Activated T-cell treated with anti-CD3 and anti-CD28 coated beads for 24 hours (primary cell): ENCODE measurements at places on chromosomes 6 and 20.

DNA sequence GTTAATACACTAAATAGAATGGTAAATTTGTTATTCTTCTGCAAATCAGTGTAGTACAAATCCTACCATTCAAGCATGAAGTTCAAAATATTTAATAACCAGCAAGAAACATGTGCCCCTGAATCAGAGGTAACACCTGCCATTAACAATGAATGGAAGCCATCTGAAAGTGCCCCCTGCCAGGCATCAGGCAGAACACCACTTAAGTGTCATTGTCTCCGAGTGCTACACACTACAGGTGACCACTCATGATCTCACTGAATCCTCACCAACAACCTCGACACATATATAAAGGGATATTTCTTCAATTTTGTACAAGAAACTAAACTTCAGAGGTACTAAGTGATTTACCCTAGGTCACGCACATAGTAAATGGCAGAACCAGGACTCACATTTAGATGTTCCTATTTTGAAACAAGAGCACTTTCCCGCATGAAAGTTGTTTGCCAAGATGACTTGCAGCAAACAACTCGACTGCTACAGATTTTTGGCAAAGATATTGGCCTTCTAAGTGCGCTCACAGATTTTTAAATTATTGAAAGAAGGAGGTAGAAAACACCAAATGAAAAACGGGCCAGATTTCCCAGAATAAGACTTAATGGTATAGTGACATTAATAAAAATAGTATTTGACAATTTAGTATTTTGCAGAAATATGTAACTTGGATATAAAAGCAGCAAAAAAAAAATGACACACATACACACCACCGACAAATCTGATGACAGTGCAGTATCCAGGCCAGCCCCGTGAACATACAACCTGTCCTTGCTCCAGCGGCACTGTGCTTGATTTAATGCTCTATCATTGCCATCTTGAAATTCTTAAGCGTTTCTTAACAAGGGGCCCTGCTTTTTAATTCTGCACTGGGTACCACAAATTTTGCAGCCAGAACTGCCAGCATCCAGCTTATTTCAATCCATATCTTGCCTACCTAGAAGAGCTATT is 274.5 kb downstream of the ALDH8A1 start:
- no peak for DNase-seq

- DNase-seq, result no peak
These were observed 157.7 kb downstream of the ZDHHC14 start for GRCh38 chr6:157538698-157539097.

- DNase-seq, result no peak
These were observed 213.7 kb downstream of the ANKRD60 start for GRCh38 chr20:58014628-58015315.

- peak; percentile 4 for DNase-seq
These were observed 80.3 kb upstream of the HTR1E start for GRCh38 chr6:86856937-86857563.

DNA sequence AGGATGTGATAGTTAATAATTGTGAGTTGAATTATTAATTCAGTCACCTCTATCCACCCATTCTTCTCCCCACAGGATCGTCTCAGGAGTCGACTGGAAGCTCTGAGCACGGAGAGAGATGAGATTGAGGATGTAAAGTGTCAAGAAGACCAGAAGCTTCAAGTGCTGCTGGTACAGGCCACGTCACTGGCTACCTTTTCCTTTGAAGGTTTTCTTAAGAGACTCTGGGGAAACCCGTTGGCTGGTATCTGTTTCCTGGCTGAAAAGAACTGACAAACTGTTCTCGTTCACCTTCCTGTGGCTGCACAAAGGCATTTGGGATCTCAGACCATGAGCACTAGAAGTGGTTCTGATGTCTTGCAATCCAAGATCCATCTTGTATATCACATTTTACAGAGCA is 3.8 kb downstream of the TRIM15 start:
- no peak for DNase-seq

DNA sequence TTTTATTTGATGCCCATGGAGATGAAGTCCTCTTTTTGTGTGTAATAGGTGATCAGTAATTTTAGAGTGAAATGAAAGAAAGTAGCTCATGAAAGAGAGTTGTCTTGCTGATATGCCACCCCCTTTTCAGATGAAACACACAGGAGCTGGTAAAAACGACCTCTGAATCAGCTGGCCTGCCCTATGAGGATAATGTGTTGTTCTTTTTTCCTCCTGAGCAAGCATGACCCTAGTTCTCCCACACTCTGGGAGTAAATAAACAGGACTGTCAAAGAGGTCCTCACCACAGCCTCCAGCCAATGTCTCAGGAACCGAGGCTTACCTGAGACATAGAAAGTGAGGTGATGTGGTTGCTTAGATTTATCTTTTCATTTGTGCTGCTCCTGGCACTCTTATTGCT is 29.5 kb downstream of the GPX5 start:
- no peak for DNase-seq

DNA sequence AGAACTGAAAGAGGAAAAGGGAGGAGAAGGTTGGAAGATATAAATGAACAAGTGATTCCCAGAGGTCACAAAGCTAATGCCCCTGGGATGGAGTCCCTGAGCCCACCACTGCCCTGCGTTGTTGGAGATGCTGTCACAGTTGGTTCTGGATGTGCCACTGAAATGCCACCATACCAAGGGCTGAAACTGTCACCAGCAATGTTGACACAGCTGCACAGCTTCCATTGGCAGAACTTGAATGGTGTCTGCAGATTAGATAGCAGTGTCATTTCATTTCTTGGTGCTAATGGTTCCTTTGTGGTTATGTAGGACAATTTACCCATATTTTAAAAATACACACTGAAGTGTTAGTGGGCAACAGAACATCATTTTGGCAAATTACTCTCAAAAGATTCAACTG is 120.7 kb downstream of the TBXT start:
- no peak for DNase-seq

DNA sequence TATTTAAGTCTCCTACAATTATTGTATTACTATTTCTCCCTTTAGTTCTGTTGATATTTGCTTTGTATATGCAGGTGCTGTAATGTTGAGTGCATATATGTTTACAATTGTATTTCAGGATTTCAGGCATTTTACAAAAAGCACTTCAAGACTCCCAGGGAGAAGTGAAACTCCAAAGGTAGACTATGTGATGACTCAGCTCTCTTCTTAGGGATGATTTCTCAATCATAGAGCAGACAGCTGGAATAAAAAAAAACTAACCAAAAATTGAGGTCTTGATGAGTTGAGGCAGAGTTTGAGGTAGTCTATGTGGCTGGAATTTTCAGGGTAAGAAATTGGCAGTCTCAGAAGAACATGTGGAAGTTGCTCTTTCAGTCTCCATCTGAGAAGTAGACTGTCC is 786.1 kb downstream of the TFAP2A start:
- DNase-seq, result no peak

DNA sequence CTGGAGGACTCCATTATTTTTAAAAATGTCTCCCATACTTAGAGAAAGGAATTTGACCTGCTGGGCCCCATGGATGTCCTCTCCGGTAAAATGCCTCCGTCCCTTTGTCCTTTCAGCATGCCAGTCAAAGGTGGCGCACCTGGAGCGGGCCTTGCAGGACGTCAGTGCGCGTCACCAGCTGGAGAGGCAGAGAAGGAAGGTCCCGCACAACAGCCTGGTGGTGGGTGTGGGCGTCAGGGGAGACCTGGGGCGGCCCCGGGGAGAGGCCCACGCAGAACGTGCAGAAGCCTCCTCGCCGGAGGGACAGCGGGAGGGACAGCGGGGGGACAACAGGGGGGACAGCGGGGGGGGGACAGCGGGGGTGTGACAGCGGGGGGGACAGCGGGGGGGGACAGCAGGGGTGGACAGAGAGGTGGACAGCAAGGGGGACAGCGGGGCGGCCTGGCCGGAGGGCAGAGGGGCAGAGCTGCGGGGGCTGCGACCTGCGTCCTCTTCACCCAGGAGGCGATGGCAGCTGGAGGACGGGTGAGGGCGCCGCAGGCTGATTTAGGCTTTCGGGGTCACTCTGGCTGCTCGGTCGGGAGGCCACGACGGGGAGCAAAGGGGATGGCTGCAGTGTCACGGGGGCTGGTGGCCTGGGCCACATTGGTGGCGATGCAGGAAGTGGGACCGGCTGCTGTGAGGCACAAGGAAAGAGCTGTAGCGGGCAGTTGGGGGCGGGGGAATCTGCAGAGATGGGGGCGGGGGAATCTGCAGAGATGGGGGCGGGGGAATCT is 859 bp upstream of the KIF25 start:
- no peak for DNase-seq

GRCh38 chr6:23630726-23631635 is 495.0 kb upstream of the NRSN1 start:
- no peak for DNase-seq

- no peak for DNase-seq
These were observed 31.3 kb upstream of the FAM184A start for GRCh38 chr6:119109654-119110325.

- no peak for DNase-seq
These were observed 39.0 kb upstream of the SLCO4A1 start for GRCh38 chr20:62603021-62603906.

- DNase-seq, result no peak
These were observed 21.3 kb downstream of the MAN1A1 start for GRCh38 chr6:119328254-119328653.

DNA sequence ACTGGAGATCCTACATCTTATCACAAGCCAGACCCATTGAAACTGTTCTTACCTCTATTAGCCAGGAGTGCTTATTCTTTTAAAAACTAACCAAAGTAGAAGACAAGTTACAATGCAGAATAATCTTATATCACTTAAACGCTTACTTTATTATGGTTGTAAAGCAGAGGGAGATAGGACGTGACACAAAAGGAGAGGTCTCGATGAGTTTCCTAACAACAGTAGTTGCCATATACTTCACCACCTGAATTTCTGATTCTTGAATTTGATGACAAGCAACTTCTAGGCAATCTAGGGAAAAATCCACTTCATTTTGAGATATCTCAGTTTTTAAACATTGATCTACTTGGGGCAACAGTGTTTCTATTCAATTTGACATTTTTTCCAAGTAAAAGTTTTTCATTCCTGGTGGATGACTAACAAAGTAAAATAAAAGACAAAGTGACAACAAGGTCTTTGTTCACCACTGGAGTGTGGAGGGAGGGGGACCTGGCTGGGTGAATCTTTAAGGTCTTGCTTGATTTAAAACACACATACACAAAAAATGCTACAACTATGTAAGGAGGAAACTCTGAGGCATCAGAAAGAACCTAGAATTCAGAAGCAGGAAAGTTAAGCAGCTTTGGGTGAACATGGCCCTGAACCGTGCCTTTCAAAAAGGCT is 110.9 kb downstream of the SMLR1 start:
- no peak for DNase-seq

DNA sequence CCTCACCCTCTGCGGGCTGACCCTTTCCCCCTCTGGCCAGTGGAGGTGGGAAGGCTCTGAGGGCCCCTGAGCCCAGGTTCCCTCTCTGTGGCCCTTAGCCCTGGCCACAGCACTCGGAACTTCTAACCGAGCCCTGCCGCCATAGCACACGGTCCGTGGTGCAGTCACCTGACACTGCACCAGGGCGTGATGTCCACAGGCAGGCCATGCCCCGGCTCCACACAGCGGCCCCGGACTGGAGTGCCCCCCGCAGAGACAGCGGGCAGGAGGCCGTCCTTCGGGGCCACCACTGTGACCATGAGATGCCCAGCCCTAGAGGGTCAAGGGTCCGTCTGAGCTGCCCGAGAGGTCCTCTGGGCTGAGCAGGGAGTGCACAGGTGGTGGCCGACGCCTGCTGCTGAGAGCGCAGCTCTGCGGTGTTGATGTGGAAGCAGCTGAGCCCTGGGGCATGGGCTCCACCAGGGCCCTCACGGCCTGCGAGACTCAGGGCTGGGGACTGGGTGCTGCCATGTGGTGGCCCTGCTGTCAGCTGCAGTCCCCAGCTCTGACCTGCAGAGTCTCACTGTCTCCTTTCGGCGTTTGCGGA is 11.2 kb upstream of the BHLHE23 start:
- DNase-seq, result no peak

DNA sequence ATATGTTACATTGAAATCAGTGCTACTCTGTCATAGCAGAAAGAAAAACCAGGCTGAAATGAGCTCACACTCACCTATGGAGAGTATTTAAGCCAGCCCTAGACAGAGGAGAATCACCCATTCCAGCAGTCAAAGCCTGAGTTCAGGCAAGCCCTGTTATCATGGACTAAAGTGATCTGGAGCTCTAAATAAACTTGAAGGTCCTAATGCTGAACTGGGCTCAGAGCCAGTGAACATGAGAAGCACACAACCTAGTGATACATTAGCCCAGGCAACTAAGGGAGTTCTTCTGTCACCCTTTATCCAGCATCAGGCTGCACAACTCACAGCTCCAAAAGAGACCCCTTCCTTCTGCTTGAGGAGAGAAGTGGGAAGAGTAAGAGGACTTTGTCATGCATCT is 425.0 kb downstream of the COL12A1 start:
- no peak for DNase-seq

- no peak for DNase-seq
These were observed 55.9 kb upstream of the HDDC2 start for GRCh38 chr6:125357515-125358256.

DNA sequence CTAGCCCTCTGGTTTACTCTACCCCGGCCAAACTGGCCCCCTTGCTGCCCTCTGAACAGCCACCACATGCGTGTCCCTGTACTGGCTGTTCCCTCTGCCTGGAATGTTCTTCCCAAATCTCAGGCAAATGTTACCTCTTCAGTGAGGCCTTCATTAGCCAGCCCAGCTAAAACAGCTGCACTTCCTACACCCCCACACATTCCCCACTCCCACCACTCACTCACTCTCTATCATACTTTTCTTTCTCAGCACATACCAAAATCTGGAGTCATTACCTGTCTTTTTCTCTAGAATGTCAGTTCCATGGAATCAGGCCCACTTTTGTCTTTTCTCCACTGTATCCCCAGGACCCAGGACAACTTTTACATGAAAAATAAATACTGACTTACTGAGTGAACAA is 401.2 kb upstream of the SULF2 start:
- DNase-seq, result no peak

- no peak for DNase-seq
These were observed 91.6 kb downstream of the RTN4IP1 start for GRCh38 chr6:106537662-106538061.

GRCh38 chr20:40997116-40997515 is 31.5 kb upstream of the TOP1 start:
- no peak for DNase-seq

DNA sequence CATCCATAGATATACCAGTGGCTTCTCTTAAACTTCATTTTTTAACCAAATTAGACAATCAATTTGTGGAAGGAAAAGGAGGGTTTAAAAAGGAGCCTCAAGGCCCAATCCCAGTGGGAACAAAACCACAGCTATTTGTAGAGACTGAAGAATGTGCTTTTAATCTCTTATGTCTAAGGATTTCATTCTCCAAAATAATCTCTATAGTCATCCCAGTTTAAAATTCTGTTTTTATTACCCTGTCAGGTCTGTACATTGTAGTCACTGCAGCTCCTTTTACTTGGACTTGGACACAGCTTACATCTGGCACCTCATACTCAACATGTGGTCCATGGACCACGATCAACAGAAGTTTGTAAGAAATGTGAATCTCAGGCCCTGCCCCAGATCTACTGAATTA is 152.1 kb upstream of the STMND1 start:
- no peak for DNase-seq
